ENCODE measurements at places on chromosomes 16 and 17.

GRCh38 chr17:29066047-29066446 lies 23.1 kb downstream of the PIPOX start:
- DNase-seq, result no peak

GRCh38 chr17:68613739-68614298 lies 12.7 kb upstream of the FAM20A start:
- DNase-seq, result peak; percentile 43

GRCh38 chr16:68539711-68540239 lies 684 bp downstream of the ZFP90 start:
- DNase-seq, result no peak

DNA sequence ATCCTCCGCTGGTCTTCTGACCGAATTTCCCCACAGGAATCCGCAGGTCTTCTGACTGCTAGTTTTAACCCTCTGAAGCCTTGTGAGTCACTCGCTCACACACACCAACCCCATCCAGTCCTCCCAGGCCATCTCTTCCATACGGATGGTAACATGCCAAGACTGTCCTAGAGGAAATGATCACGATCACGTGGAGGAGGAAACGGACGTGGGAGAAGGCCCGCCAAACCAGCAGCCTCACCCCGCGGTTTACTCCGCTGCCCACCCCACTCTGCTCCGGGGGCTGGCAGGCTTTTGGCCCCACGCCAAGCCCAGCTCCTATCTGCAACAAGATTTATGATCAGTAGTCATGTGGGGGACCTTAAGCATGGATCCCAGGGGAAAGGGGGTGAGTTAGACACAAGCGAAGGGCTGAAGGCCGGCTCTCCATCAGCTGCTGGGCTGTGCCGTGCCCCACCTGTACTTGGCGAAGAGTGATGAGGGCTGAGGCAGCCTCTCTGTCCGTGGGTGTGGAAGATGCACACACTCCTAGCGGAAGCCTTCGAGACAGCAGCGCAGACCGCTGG lies 1.5 kb upstream of the FAAP100 start:
- DNase-seq, result peak; percentile 57

GRCh38 chr17:50609380-50610074 lies 25.2 kb upstream of the ABCC3 start:
- DNase-seq, result no peak

DNA sequence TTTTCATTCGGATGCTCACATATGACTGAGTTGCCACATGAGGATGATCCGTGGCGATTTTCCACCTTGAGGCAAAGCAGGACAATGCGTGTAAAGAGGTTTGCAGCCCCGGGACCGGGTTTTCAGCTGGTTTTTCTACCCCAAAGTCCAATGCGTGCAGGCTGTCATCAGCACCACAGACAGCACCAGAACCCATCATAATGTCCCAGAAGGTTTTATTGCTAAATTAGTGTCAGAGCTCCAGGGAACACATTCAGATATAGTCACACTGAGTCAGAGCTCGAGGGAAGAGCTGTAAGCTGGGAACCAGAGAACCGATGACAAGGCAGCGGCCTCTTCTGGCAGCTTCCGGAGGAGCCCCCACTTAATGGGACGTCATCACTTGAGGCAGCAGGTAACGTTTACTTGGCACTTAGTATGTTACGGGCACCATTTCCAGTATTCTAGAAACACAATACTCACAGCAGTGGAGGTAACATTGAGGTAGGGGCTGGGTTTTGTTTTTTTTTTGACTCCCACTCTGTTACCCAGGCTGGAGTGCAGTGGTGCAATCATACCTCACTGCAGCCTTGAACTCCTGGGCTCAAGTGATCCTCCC lies 8.9 kb upstream of the NAGPA start:
- no peak for DNase-seq

- DNase-seq, result no peak
Observed at GRCh38 chr17:50917418-50917743, 51.2 kb upstream of the TOB1 start.

DNA sequence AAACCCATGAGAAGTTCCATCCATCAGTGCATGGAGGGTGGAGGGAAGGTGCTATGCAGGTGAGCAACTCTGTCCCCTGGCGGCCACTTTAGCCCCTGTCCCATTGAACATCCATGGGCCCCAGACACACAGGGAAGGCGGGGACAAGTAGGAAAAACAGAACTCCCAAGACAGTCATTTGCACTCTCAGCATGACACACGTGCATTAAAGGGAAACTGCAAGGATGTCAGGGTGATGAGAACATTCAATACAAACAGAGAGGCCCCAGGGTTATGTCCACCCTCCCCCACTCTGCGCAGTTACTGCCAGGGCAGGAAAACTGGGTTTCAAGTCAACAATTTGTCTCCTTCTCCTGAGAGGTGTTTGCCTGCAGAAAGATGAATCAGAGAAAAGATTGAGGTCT lies 44.0 kb upstream of the AKTIP start:
- DNase-seq, result no peak

GRCh38 chr17:31289790-31290189 lies 7.2 kb downstream of the OMG start:
- DNase-seq, result no peak

DNA sequence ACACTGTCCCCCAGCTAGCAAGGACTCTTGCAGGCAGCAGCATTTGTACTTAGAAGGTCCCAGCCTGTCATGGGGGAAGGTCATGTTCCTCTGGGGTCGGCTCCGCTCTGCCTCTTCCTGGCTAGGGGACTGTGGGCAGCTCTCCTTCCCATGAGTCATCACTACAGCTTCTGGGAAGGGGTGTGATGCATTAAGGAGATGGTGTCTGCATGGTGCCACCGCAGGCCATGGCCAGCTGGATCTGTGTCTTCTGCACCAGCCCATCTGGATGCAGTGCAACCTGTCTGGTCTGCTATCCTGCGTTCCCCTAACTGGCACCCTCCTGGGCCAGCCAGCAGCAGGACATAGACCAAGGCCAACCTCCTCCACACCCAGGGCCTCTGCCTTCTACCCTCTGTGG lies 6.3 kb downstream of the STARD3 start:
- DNase-seq, result no peak

- DNase-seq, result no peak
Observed at GRCh38 chr16:85498607-85499006, 114.5 kb upstream of the GSE1 start.

Data from erythroblast (primary cell).